Stimulated activated CD4-positive, alpha-beta T cell treated with anti-CD3 and anti-CD28 coated beads, Interleukin-4, amount 100 ng/mL, for 4 hours (primary cell): ENCODE measurements at places on chromosomes 7 and 10.

GRCh38 chr7:101200862-101201599 lies at the start of gene MOGAT3:
MOGAT3 (minus strand) TSS chr7:101201036; CDS start chr7:101200854, 182 bp downstream.
- DNase-seq = no peak

DNA sequence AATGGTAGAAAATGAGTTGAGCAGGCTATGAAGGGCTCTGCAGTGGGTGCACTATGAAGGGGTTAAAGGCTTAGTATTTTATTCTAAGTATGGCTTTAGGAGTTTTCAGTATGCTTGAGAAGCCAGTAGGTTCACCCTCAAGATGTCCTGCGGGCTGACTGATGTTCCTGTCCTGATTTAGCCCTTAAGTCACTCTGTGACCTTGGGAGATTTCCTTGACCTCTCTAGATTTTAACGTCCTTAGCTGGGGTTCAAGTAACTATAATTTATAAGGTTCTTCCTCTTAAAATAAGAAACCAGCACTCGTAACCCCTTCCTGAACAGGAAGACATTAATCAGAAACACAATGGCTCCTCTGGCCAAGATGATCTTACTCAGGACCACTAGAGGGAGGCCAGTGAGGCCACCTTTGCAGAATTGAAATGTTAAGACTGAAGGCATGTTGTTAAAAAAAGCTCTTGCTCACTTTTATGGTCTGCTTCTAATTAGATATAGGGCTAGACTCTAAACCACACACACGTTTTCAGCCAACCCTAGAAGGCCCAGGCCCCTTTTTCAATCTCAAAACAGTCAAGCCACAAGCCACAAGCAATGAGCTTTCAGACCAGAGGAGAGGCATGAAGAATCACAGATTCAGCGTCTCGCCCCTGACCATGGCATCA lies 41.9 kb downstream of the CDK1 start:
- no peak for DNase-seq

DNA sequence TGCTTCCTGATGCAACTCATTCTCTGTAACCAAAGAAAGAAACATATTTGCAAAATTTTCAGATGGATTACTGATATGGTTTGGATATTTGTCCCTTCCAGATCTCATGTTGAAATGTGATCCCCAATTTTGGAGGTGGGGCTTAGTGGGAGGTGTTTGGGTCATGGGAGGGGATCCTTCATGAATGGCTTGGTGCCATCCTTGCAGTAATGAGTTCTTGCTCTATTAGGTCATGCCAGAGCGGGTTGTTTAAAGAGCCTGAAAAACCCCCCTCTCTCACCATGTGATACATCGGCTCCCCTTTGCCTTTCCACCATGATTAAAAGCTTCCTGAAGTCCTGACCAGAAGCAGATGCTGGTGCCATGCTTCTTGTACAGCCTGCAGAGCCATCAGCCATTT lies 43.8 kb upstream of the PRKG1 start:
- no peak for DNase-seq

DNA sequence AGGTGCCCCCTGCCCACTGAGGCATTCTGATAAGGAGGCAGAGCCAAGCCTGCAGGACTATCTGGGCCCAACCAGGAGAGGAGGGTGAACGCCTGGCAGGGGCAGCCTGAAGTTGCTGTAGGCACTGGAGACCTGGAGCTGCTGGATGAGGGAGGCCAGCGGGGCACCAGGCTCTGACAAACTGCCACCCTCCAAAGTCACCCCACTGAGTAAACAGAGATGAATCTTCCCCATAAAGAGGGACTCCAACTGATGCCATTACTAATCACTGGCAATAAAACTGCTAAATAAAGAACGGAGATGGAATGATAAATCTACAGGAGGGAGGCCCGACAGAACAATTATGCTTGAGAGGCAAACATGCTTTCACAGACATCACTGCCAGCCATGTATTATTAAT lies 44.2 kb downstream of the DRGX start:
- no peak for DNase-seq

GRCh38 chr10:58909881-58910280 lies 266.6 kb upstream of the PHYHIPL start:
- DNase-seq = no peak

DNA sequence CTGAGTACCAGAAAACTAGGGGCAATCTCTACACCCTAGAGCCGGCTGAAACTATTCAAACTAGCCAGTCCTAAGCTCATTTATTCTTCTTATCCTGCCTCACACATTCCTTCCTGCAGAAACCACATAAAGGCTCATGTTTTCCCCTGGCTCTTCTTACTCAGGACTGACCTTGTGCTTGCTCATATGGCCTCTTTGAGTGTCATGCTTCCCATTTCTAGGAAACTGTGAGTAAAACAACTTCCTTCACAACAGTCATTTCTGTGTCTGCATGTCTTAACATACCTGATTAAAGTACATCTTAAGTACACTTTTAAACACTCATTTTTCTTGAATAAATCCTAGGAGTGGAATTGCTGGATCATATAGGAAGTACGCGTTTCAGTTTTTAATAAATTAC lies 52.3 kb upstream of the KIAA1217 start:
- no peak for DNase-seq

DNA sequence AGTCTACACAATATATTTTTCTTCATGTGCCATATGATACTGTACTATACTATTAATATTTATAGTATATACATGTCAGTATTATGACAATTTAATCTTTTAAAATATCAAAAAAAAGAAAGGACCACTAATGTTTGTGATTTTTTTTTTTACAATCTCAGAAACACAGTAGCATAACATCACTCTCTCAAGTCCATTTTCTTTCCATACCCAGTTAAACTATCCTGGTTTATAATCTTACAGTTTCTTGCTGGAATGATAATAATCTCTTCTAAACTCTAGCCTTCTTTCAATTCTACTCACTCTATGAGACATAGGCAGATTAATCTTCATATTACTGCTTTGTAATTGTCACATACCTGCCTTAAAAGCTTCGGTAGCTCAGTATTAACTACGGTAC lies 8.9 kb upstream of the PHYHIPL start:
- DNase-seq = no peak

DNA sequence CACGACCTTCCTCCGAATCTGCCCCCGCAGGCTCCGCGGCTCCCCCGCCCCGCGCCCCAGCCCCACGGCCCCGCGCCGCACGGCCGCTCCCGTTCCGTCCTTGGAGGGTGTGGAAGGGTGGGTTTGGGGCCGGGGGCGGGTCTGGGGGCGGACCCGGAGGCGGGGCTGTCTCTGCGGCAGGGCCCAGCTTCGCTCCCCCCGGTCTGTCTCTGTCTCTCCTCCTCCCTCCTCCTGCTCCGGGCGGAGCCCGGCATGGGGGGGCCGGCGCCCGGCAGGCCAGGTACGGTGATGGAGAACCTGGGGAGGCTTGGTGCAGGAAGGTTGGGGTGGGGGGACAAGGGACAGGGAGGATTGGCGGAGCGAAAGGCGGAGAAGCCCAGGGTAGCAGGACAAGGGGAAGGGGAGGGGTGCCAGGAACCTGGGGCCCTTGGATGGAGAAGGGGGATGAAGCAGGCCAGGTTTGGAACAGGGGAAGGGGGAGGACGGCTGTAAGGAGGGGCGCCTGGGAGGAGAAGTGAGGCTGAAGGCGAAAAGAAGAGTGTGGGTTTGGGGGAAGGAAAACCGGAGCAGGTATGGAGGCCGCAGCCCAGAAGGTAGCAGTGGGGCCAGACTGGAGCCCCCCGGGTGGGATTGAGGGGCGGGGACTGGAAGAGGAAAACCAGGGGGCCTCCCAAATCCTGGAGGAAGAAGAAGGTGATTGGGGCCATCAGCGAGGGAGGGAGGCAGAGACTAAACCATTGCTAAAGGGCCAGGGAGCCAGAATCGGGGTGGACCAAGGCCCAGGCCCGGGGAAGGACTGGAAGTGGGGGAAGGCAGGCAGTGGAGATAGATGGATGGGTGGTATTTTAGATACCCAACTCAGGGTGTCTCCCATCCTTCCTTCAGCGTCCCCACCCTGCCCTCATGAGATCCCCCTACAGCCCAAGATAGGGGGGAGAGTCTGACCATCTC lies at the start of gene NYAP1:
TSS of gene NYAP1 (plus strand) at position 206 of the 951 bp plus-strand sequence. CDS start 1,385 bp downstream, outside the sequence.
- DNase-seq = peak; percentile 54

- no peak for DNase-seq
Measured at GRCh38 chr7:18496341-18496700, 772 bp downstream of the HDAC9 start.

GRCh38 chr7:120405652-120406051 lies 132.7 kb downstream of the KCND2 start:
- DNase-seq = no peak
